ENCODE measurements at places on chromosomes 6 and 20.

- DNase-seq: no peak
These were observed 84.9 kb upstream of the NAA20 start for GRCh38 chr20:19932170-19932667.

DNA sequence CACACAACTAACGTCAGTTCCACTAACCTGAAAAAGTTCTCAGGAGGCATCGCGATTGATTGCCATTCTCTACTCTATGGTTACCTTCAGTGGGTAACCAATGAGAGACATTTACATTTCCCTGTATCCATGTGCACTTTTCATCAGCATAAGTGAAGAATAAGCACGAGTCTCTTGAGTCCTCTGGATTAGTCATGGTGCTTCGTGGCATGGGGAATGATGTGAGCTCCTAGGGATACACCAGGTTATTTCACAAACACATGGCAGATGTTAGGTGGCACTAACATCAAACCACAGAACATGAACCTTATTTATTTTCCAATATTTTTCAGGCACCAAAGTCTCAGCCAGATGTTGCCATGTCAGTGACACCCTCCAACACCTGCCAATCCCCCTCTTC, 64.0 kb downstream of the FYN start:
- no peak for DNase-seq

GRCh38 chr6:22413681-22414311, 117.0 kb upstream of the PRL start:
- DNase-seq: no peak

- no peak for DNase-seq
These were observed 34.5 kb upstream of the MPC1 start for GRCh38 chr6:166417285-166417691.

DNA sequence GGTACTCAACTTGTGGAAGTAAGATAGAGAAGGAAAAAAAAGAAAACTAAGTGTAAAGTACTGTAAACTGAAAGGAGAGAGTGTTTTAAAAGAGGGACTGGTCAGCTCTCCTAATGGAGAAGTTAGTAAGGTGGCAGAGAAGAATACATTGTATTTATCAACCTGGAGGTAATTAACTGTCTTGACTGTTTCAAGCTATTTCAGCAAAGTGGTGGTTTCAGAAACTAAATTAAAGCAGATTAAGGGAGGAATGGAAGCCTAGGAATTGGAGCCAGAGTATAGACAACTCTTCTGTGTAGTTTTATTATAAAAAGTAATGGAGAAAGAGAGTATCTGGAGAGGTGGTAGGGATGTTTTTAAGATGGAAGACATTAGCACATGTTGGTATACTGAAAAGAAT, 2.7 kb upstream of the PHF10 start:
- no peak for DNase-seq

DNA sequence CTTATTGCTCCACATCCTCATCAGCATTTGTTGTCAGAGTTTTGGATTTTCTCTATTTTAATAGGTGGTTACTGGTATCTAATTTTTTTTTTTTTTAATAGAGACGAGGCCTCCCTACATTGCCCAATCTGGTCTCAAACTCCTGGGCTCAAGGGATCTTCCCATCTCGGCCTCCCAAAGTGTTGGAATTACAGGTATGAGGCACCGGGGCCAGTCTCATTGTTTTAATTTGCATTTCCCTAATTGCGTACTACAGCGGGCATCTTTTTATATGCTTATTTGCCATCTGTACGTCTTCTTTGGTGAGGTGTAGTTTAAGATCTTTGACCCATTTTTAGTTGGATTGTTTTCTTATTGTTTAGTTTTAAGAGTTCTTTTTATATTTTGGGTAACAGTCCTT, 210.4 kb upstream of the SULF2 start:
- no peak for DNase-seq

- DNase-seq: no peak
These were observed 68.6 kb upstream of the FYN start for GRCh38 chr6:111941686-111942330.

GRCh38 chr20:10281911-10282310, 63.3 kb downstream of the SNAP25 start:
- no peak for DNase-seq

GRCh38 chr6:144158133-144158532, 7.8 kb downstream of the STX11 start:
- no peak for DNase-seq

GRCh38 chr6:30612687-30613248, 4.3 kb downstream of the PPP1R10 start:
- no peak for DNase-seq

- DNase-seq: no peak
These were observed 553.9 kb downstream of the PTPRT start for GRCh38 chr20:42635699-42636411.

- peak; percentile 23 for DNase-seq
These were observed 885 bp upstream of the GZF1 start for GRCh38 chr20:23361119-23361475.

DNA sequence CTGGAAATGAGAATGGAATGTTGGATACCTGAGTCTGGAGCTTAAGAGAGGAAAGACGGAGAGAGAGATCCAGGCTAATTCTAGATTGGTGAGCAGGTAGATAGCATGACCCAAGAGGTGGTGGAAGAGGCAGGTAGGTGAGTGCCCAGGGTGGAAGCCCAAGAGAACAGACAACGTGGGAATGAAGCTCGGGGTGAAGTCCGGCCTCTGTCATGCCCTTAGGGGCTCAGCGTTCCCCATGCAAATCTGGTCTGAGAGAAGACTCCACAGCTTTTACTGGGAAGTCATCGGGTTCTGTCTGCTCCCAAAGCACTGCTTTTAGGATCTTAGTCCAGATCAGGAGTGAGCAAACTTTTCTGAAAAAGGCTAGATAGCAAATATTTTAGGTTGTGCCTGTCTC, 3.6 kb downstream of the NELFCD start:
- no peak for DNase-seq

- no peak for DNase-seq
These were observed 88.7 kb upstream of the CD93 start for GRCh38 chr20:23174821-23175220.

DNA sequence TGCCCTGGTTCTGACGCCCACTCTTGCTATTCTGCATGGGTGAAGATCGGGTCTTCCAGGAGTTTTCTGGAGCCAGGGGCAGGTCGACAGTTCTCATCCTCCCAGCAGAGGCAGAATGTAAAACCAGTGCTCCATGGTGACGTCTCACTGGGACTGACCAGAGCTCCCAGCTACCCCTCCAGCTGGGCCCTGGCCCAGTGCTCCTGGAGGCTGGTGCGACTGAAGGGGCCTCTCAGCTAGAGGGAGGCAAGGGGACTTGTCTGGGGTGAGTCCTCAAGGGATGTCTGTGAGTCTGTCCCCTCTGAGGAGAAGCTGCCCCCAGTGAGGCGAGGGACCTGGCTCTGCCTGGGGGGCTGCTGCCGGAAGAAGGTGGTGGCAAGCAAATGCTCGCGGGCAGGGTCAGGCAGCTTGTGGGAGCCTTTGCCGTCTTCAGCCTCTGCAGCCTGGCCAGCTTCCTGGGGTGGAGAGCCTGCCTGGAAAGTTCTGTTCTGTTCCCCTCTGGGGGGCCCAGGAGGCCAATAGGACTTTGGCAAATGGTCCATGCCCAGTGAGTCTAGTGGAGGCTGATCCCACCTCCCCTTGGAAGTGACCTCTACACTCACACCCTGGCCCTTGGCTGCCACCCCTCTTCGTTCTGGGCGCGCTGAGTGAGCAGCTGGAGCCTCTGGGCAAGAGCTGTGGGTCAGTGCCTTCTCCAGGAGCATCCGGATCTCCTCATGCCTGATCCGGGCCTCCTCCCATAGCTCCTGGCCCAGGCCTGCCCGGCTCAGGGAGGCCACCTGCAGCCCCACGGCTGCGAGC, 47.5 kb downstream of the KIAA1755 start:
- DNase-seq: no peak

DNA sequence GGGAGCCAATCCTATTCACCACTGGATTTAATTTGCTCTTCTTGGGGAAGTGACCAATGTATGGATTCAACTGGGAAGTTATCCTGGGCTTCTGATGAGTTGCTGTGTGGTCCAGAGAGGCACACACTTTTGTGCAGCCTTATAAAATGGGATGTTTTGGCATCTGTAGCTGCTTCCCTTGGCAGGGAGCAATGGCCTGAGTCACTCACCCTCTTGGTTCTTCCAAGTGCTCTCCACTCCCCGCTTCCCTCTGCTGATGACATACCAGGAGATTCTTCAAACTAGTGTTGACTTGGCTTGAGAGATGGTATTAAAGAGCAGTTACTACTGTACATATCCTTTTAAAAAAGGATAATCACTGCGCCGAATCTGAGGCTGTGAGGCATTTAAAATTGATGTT, 105.8 kb downstream of the JARID2 start:
- DNase-seq: no peak

GRCh38 chr6:21321076-21321475, 272.5 kb upstream of the SOX4 start:
- no peak for DNase-seq

DNA sequence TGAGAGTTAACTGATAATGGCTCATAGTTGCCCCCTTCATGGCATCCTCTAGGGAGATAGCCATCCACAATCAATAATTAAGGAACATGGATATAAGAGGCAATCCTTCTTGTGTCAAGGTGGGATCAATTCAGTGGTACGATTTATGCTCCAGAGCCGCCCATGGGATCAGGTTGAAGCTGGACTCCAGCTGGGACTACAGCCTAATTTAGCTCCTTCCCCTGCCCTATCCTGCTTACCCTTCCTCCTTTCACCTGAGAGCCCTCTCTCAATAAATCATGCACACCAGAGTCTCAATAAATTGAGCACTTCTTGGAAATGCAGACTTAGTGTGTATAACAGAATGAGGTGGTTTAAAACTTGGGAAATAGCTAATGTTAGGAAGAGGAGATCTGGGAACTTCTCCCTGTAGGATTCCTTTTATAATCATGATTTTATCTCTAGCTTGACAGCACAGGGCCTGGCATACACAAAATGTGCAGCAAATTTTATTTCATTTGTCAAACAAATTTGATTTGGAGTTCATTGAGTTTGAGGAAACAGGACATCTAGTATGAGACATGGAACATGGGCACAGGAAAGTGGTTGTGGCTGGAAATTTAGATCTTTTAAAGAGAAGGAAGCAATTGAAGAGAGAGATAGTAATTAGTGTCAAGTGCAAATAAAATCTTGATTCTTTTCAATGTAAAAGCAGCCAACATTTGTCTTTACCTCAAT, 28.6 kb upstream of the OGFRL1 start:
- no peak for DNase-seq

GRCh38 chr6:92922216-92922806, 497.0 kb downstream of the EPHA7 start:
- no peak for DNase-seq

DNA sequence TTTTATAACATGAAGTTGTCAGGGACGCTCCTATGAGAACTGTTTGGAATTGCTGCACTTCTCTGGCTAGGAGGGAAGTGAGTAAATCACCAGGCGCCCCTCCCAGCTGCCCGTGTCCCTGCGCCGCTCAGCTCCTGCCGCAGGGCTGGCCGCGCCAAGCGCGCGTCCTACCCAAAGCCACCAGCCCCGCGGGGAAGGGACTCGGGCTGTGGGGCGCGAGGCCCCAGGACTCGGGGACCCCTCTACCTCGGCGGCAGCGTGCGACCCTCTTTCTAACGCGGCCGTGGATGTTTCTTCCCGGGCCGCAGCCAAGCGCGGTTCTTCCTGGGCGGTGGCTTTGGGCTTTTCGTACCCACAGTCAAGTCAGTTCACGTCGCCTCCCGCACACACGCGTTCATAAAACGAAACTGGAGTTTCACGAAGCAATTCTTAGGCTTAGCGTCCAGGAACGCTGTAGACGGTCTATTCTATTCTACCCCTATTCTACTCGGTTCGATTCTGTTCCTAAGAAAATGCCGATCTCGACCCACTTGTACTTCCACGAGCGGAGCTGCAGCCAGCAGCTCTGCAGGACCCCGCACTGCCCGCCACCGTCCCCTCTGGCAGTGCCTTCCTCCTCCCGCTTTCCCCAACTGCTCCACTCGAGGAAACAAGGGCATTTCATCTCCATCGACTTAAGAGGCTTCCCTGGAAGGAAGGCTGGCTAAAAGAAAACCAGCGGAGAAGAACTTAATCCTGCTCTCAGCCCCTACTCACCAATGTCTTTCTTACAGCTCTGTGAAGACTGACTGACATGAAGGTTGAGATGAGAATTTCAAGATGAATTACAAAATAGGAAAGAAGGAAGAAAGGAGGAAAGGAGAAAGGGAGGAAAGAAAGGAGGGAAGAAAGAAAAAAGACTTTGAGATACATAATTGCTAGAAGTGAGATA, 15.4 kb downstream of the FOXC1 start:
- no peak for DNase-seq

GRCh38 chr6:125867483-125867942, 76.8 kb downstream of the NCOA7 start:
- DNase-seq: no peak

GRCh38 chr6:35259948-35260590, 534 bp downstream of the ZNF76 start:
- peak; percentile 82 for DNase-seq

DNA sequence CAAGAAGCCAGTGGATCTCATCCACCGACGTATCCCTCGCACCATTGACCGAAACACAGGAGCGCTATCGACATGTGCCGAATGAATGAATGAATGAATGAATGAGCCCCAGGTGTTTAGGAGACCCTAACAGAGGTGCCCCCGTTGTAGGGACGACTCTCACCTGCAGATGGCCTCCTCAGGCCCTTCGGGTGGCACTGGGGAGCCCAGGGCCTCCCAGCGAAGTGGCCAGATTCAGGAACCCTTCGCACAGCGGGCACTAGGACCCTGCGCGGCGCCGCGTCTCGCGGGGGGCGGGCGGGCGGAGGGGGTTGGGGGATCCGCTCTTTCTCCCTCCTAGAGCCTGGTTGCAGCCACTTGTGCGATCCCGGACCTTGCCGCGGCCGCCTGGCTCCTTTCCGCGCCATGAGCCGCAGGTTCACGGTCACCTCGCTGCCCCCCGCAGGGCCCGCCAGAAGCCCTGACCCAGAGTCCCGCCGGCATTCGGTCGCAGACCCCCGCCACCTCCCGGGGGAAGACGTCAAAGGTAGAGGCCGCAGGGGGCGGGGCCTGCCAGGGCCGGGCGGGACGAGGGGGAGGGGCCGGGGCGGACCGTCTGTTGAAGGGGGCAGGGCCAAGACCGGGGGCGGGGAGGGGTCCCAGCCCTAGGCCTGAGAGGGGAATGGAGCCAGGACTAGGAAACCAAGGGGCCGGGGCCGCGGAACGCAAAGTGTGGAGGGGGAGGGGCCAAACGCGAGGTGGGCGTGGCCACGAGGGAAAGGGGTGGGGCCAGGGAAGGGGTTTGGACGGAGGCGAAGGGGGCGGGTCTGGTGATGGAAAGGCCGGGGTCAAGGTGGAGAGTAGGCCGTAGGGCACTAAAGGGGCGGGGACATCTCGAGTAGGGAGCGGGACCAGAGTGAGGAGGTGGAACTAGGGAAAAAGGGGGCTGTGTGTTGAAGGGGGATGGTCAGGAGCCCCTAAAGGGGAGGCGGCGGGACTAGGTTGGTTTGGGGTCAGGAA, 7.4 kb upstream of the SLC12A5 start:
- peak; percentile 56 for DNase-seq

GRCh38 chr6:137791281-137792159, 75.5 kb upstream of the TNFAIP3 start:
- DNase-seq: no peak

- no peak for DNase-seq
These were observed 20.5 kb downstream of the GCLC start for GRCh38 chr6:53524455-53524815.

- no peak for DNase-seq
These were observed 78.2 kb upstream of the PLEKHG1 start for GRCh38 chr6:150521482-150521881.

Measured in RPMI8226 (cell line).